ENCODE measurements at places on chromosomes 1 and 21. TPM values are rescaled to one million over a fixed set of nuclear protein-coding genes. Genes with fewer than 3 reads are reported as not detected.

GRCh38 chr1:168421399-168422004, 122.3 kb downstream of the XCL2 start:
- DNase-seq: no peak

GRCh38 chr21:45280178-45280821, 7.4 kb downstream of the POFUT2 start:
- DNase-seq: peak; percentile 64

DNA sequence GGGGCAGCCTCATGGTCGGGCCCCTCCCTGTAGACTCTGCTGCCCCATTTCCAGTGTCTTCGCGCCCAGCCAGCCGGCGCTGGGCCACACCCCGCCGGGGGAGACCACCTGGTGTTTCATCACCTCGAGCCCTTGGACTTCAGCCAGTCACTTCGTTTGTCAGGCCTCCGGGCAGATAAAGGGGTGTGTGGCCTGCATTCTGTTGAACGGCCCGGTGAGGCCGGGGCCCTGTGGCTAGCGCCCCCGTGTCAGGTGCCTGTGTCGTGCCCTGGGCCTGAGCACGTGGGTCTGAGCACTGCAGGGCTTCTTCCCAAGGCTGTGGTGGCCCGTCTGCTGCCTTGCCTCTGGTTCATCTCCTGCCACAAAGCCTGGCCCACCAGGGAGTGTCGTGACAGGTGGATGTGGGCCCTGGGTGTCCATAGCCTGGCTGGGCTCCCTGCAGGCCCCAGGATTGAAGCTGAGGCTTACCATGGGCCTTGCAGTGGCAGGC, 65.2 kb upstream of the DIP2A start:
- DNase-seq: no peak

DNA sequence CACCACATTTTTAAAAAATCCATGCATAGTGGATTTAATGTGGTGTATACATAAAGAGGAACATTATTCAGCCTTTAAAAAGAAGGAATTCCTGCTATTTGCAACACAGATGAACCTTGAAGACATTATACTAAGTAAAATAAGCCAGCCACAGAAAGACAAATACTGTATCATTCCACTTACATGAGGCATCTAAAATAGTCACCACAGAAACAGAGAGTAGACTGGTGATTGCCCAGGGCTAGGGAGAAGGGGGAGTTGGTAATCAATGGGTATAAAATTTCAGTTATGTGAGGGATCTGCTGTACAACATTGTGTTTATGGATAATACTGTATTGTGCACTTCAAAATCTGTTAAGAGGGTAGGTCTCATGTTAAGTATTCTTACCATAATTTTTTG, 10.0 kb downstream of the FAM163A start:
- DNase-seq: no peak

DNA sequence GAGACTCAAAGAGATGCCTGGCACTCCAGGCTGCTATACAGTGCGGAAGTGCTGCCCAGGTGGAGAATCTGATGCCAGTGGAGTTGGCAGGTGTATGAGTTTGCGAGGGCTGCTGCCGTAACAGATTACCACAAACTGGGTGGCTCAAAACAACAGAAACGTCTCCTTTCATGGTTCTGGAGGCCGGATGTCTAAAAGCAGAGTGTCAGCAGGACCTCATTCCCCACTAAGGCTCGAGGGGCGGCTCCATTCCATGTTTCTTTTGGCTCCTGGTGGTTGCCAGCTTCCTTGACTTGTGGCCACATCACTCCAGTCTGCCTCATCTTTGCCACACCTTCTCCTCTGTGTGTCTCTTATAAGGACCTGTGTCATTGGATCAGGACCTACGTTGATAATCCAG, 10.0 kb downstream of the RCSD1 start:
- no peak for DNase-seq

- no peak for DNase-seq
Measured at GRCh38 chr1:31760471-31761470, 3.4 kb downstream of the ADGRB2 start.

DNA sequence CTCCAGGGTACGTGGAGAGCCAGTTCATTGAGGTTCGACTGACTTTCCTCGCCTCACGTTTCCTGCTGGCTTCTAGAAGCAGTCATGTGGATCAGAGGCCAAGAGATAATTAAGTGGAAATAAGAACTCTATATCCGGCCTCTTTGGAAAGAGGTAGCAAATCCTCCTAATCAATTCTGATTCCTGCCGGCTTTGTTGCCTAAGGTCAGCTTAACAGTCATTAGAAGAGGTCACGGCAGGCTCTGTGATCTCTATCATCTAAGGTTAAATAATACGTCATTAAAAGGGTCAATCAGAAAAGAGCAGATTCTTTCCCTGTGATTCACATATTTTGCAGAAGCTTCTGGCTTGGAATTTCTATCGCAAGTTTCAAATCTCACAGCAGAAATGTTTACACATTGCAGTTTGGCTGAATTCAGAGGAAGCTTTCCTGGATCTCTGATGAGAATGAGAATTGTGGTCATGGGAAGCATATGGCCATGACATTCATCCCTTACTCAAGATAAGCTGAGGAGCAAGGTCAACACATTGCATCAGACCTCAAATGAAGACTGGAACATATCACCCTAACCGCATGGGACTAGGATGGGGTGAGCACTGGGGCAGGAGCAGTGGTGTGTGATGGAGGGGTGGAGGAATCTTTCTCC, 189.4 kb downstream of the PBX1 start:
- no peak for DNase-seq

- DNase-seq: no peak
Measured at GRCh38 chr21:14300074-14300473, 82.9 kb downstream of the HSPA13 start.

GRCh38 chr21:33256019-33256418, 10.1 kb upstream of the IL10RB start:
- no peak for DNase-seq

- no peak for DNase-seq
Measured at GRCh38 chr1:43843684-43844083, 89.9 kb upstream of the ARTN start.

DNA sequence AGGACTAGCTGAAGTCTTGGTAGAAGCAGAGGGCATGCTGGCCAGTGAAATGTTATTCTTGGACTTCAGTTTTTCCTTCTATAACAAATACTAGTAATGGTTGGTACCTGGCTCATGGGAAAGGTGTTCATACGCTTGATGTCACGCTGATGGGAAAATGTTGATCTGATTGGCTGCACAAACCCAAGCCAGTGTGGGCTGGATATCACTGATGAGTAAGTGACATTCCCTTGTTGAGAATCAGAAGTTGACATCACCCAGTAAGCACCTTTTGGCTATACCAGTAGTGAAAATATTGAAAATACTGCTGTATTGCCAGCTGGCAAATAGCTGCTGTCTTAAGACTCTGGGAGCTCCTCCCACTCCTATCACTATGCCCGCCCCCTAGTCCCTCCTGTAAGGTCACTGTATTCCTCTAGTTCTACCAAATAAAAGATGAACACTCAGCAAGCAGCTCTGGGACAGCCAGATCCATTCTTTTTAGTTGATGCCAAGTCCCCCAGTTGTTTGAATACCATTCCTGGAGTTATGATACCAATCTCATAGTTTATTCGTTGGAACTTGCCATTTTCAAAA, 168.2 kb downstream of the GRIK1 start:
- DNase-seq: no peak

CLCC1 gene
- total RNA-seq: 24.7 TPM

LMOD1 gene
- 9.6 TPM for total RNA-seq

EPHA2 gene
- 26.1 TPM for total RNA-seq

ADSS2 gene
- 8.6 TPM for total RNA-seq

C1QB gene
- total RNA-seq: 34.3 TPM

Measured in cardiac septum (tissue), 1 donor.